Karpas-422 (cell line): ENCODE measurements at places on chromosomes 5 and 9. TPM values are rescaled to one million over a fixed set of nuclear protein-coding genes. Genes with fewer than 3 reads are reported as not detected.
A peak's percentile ranks its signal among the peaks of the same experiment; 100 is the strongest.

C9orf50 gene
- total RNA-seq: not detected in 2 replicates

CIZ1 gene
- total RNA-seq: 62.7 and 84.0 TPM in 2 replicates

C5orf58 gene
- 7.8 TPM in 1 of 2 replicates, not detected in the other for total RNA-seq

MED7 gene
- total RNA-seq: 10.6 and 12.2 TPM in 2 replicates

RETREG1 gene
- total RNA-seq: not detected in 2 replicates

TSSK1B gene
- total RNA-seq: not detected in 2 replicates

AIF1L gene
- not detected in 2 replicates for total RNA-seq

AGXT2 gene
- not detected in 2 replicates for total RNA-seq

GRCh38 chr5:12615141-12615820 lies 711.0 kb upstream of the CTNND2 start:
- no peak overlapping the region for H3K27ac ChIP-seq
- DNase-seq: no peak
- no peaks in the 10 kb centered on the region for H3K36me3 ChIP-seq
- no peaks in the 10 kb centered on the region for H3K27me3 ChIP-seq
- H3K4me3 ChIP-seq: no peak overlapping the region

DNA sequence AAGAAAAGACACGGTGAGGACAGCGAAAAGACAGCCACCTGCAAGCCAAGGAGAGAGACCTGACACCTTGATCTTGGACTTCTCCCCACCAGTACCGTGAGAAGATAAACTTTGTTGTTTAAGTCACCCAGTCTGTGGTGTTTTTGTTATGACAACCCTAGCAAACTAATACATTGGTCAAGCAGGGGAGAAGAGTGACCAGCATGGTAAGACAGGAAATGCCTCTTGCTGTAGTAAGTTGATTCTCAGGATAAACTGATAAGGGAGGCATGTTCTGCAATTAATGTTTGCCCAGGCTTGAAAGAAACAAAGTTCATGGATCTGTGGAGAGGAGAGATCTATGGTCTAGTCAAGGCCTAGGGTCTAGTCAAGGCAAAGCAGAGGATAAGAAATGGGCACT lies 801.2 kb downstream of the MAT2B start:
- H3K4me1 ChIP-seq: no peaks in the 10 kb centered on the region
- H3K4me3 ChIP-seq: no peak overlapping the region
- no peaks in the 10 kb centered on the region for H3K36me3 ChIP-seq
- no peaks in the 10 kb centered on the region for H3K27me3 ChIP-seq
- H3K27ac ChIP-seq: no peak overlapping the region
- DNase-seq: no peak

- H3K4me3 ChIP-seq: no peak overlapping the region
- H3K36me3 ChIP-seq: no peaks in the 10 kb centered on the region
- no peak overlapping the region for H3K27ac ChIP-seq
- no peak for DNase-seq
- no peaks in the 10 kb centered on the region for H3K4me1 ChIP-seq
Measured at GRCh38 chr9:114701988-114702387, 20.0 kb upstream of the TEX48 start.

- peaks cover 24% of the 10 kb centered on the region for H3K36me3 ChIP-seq
- no peak overlapping the region for H3K4me3 ChIP-seq
- DNase-seq: peak; percentile 58
- peak overlapping the region; percentile 60 for H3K27ac ChIP-seq
- H3K4me1 ChIP-seq: peaks cover 65% of the 10 kb centered on the region
- H3K27me3 ChIP-seq: no peaks in the 10 kb centered on the region
Measured at GRCh38 chr5:158700231-158701006, 399.3 kb downstream of the EBF1 start.

- peak overlapping the region; percentile 84 for H3K4me3 ChIP-seq
- H3K27ac ChIP-seq: no peak overlapping the region
- H3K27me3 ChIP-seq: no peaks in the 10 kb centered on the region
- DNase-seq: no peak
- peaks cover 20% of the 10 kb centered on the region for H3K4me1 ChIP-seq
- H3K36me3 ChIP-seq: peaks cover 28% of the 10 kb centered on the region
Measured at GRCh38 chr5:179700401-179700918, 1.7 kb downstream of the CANX start.

GRCh38 chr5:142621227-142621626 lies 64.7 kb downstream of the FGF1 start:
- no peaks in the 10 kb centered on the region for H3K36me3 ChIP-seq
- no peaks in the 10 kb centered on the region for H3K4me1 ChIP-seq
- H3K4me3 ChIP-seq: no peak overlapping the region
- DNase-seq: no peak

GRCh38 chr9:93129286-93129685 lies 4.8 kb downstream of the NINJ1 start:
- no peak overlapping the region for H3K27ac ChIP-seq
- H3K36me3 ChIP-seq: no peaks in the 10 kb centered on the region

- no peaks in the 10 kb centered on the region for H3K4me1 ChIP-seq
- no peak overlapping the region for H3K27ac ChIP-seq
- H3K36me3 ChIP-seq: no peaks in the 10 kb centered on the region
- H3K27me3 ChIP-seq: no peaks in the 10 kb centered on the region
Measured at GRCh38 chr9:72586388-72587130, 65.2 kb downstream of the TMC1 start.

GRCh38 chr9:16627521-16627920 lies 242.9 kb downstream of the BNC2 start:
- H3K27me3 ChIP-seq: no peaks in the 10 kb centered on the region
- no peaks in the 10 kb centered on the region for H3K36me3 ChIP-seq
- H3K4me1 ChIP-seq: no peaks in the 10 kb centered on the region
- no peak for DNase-seq
- H3K4me3 ChIP-seq: no peak overlapping the region
- H3K27ac ChIP-seq: no peak overlapping the region

- no peak overlapping the region for H3K27ac ChIP-seq
- DNase-seq: no peak
- no peaks in the 10 kb centered on the region for H3K36me3 ChIP-seq
- H3K4me3 ChIP-seq: no peak overlapping the region
- H3K4me1 ChIP-seq: no peaks in the 10 kb centered on the region
Measured at GRCh38 chr5:156477196-156477595, 150.2 kb downstream of the SGCD start.

- H3K4me3 ChIP-seq: peak overlapping the region; percentile 45
- no peaks in the 10 kb centered on the region for H3K27me3 ChIP-seq
- peaks cover 89% of the 10 kb centered on the region for H3K4me1 ChIP-seq
- peak overlapping the region; percentile 99 for H3K27ac ChIP-seq
- H3K36me3 ChIP-seq: no peaks in the 10 kb centered on the region
Measured at GRCh38 chr9:37410969-37411785, 11.3 kb upstream of the GRHPR start.

DNA sequence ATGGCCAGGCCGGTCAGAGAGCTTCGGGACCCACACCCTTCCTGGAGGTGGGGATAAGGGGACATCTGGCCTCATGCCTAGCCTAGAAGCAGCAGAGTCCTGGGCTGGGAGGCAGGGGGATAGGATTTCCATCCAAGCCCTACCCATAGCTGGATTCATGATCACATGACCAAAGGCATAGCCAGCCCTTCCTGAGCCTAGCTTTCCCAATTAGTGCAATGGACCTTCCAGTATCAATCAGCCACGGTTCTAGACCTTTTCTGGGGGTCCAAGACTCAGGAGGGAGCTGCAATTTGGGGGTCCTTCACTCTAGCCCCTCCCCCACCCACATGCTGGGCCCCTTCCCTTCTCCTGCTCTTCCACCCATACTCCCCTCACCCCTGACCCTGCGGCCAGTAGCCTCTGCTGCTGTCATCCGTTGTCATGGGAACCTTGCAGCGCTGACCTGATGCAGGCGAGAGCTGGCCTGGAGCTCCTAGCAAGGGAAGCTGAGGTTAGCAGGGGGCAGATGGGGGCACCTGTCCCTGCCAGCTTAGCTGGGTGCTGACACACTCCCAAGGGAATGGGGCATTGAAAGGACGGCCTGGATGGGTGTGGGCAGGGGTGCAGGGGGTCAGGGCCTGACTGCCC lies 44.6 kb downstream of the CXXC5 start:
- DNase-seq: no peak
- no peaks in the 10 kb centered on the region for H3K36me3 ChIP-seq
- H3K27ac ChIP-seq: no peak overlapping the region
- H3K27me3 ChIP-seq: no peaks in the 10 kb centered on the region

DNA sequence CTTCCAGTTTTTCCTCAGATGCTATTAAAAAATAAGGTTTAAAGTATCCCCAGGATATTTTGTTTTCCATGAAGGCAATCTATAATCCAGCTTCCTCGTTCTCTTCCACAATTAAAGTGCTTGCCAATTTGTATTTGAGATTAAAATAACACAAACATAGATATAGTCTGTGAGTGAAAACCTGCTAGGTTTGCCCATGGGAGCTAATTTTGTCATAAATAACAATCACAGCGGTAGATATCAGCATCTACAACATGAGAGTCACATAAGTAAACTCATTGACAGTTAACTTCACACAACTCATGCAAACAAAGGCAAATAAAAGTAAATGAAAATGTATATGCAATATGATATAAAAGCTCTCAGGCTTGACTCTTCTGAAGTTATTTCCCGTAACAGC lies 29.2 kb upstream of the RASGRF2 start:
- no peak overlapping the region for H3K4me3 ChIP-seq
- DNase-seq: no peak
- no peaks in the 10 kb centered on the region for H3K27me3 ChIP-seq
- H3K4me1 ChIP-seq: peaks cover 26% of the 10 kb centered on the region

- H3K4me1 ChIP-seq: no peaks in the 10 kb centered on the region
- no peaks in the 10 kb centered on the region for H3K27me3 ChIP-seq
- DNase-seq: no peak
Measured at GRCh38 chr9:88987661-88988060, 3.6 kb upstream of the S1PR3 start.

DNA sequence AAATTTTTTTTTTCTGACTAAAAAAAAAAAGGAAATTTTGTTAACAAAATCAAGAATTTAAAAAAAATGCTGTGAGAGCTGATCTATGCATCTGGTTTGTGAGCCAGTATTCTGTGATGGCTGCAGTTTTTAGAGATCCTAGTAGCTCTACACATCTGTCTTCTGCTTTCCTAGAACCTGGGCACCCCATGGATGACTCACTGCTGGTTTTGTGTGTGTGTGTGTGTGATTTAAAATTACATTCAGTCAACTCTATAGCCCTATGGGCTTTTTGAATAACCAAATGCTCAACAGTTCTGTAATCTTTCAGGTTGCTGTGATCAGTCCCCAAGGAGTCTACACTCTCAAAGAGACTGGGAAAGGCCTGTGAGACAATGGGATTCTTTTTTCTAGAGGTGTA lies 2.5 kb upstream of the PSMD5 start:
- H3K27ac ChIP-seq: peak overlapping the region; percentile 87
- H3K36me3 ChIP-seq: 0 out of 2 replicates have a peak, but pooled peaks cover 4% of the 10 kb centered on the region
- H3K27me3 ChIP-seq: no peaks in the 10 kb centered on the region
- peaks cover 84% of the 10 kb centered on the region for H3K4me1 ChIP-seq

DNA sequence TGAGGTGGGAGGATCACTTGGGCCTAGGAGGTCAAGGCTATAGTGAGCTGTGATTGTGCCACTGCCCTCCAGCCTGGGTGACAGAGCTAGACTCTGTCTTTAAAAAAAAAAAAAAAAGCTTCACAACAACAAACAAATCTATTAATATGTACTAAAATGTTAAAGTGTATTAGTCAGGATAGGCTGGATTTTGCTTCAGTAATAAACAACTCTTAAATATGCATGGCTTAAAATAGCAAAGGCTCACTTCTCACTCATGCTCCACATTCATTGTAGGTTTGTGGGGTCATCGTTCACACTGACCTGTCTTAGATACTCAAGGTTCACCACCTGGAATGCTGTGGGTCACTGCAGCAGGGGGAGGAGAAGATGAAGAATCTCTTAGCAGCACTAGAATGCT lies 33.8 kb upstream of the COL15A1 start:
- no peak overlapping the region for H3K27ac ChIP-seq
- H3K4me3 ChIP-seq: no peak overlapping the region
- H3K4me1 ChIP-seq: peaks cover 11% of the 10 kb centered on the region
- no peaks in the 10 kb centered on the region for H3K27me3 ChIP-seq
- no peak for DNase-seq
- H3K36me3 ChIP-seq: no peaks in the 10 kb centered on the region

DNA sequence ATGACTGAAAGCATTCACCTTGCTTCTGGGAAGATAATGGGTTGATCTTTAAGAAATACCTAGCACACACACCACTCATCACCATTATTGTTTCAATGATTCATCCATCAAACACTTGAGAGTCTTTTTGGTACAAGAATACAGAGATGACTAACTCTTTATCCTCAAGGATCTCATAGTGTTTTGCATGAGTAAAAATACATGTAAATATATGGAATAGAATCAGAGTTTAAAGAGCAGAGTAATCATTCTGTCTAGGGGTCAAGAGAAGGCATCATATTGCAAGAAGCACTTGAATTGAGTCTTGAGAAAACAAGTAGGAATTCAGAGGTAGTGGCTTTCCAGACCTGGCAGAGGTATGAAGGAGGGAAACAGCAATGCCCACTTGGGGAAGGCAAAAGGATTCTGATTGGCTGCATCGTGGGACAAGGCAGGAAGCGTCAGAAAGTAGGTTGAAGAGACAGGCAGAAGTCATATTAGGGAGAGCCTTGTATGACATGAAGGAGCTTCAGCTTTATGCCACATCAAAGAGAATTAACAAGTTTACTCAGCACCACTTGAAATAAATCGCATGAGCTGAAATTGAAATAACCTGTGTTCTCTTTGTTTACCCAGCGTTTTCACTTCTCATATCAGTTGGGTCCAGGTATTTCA lies 542.5 kb downstream of the TLE1 start:
- DNase-seq: no peak
- no peaks in the 10 kb centered on the region for H3K36me3 ChIP-seq
- no peak overlapping the region for H3K27ac ChIP-seq
- H3K4me1 ChIP-seq: no peaks in the 10 kb centered on the region
- H3K4me3 ChIP-seq: no peak overlapping the region
- H3K27me3 ChIP-seq: no peaks in the 10 kb centered on the region

DNA sequence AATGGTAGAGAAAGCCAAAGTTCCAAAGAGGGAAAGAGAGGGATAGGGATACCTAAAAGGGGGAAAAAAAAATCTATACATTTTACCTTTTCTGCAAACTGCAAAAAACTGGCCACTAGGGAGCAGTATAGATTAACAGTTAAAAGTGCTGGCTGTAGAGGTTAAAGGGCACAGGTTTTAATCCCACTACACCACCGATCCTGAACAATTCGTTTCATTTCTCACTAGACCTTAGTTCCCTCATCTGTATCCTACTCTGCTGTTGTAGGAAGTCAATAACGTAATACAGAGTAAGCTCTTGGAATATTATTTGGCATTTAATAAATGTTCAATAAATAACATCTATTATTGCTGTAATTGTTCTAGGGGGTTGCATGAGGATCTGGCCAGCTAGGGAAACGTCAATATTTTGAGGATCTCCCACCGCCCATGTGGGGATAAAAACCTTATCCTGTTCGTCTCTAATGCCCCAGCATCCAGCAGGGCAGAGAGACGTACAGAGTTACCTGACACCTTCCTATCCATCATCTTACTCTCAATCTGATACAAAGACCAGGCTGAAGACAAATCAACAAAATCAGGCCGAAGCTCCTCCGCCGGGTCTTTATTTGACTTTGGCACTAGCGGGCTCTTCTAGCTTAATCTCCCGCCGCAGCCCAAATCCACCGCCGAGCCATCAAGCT lies 757 bp downstream of the CDC26 start:
- peak overlapping the region; percentile 65 for H3K27ac ChIP-seq
- peak overlapping the region; percentile 72 for H3K4me3 ChIP-seq
- H3K4me1 ChIP-seq: peaks cover 19% of the 10 kb centered on the region
- no peaks in the 10 kb centered on the region for H3K27me3 ChIP-seq
- DNase-seq: peak; percentile 85
- H3K36me3 ChIP-seq: peaks cover 37% of the 10 kb centered on the region; the same call in 1 of the 2 replicates
